Activated T-cell treated with anti-CD3 and anti-CD28 coated beads for 1 hour (primary cell): ENCODE measurements at places on chromosomes 3 and 15.

GRCh38 chr3:4464576-4464975 is 2.5 kb downstream of the SUMF1 start:
- no peak for DNase-seq

DNA sequence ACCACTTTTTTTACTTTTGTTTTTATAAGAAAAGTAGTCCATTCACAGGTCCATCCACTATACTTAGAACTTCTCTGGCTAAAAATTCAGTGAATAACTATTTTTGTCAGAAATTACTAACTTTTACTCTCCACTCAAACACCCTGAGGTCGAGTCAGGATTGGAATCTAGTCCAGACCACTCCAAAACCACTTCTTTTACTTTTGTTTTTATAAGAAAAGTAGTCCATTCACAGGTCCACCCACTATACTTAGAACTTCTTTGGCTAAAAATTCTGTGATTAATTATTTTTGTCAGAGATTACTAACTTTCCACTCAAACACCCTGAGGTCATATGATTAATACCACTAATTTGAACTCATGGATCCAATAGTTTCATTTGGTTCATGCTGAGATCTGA is 239.4 kb downstream of the RORA start:
- DNase-seq: no peak

- no peak for DNase-seq
Observed at GRCh38 chr3:127628788-127629466, at the start of gene PODXL2. Gene PODXL2 (plus strand): TSS chr3:127629185. CDS start chr3:127629220, 35 bp downstream.

DNA sequence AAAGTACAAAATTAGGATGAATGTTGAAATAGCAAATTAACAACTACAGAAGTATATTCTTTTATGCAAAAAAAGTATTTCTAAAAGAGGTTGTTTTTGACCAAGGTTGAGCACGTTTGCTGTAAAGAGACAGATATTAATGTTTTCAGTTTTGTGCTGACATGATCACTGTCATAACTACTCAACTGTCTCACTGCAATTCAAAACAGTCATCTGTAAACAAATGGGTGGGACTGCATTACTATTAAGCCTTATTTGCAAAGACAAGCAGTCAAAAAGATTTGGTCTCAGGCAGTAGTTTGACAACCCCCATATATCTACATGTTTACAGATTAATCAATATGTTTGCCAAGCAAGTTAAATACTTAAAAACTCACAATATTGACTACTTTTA is 109.1 kb upstream of the ZNF385D start:
- no peak for DNase-seq
